Glomerular endothelial cell (primary cell): ENCODE measurements at places on chromosomes 7 and 10.

DNA sequence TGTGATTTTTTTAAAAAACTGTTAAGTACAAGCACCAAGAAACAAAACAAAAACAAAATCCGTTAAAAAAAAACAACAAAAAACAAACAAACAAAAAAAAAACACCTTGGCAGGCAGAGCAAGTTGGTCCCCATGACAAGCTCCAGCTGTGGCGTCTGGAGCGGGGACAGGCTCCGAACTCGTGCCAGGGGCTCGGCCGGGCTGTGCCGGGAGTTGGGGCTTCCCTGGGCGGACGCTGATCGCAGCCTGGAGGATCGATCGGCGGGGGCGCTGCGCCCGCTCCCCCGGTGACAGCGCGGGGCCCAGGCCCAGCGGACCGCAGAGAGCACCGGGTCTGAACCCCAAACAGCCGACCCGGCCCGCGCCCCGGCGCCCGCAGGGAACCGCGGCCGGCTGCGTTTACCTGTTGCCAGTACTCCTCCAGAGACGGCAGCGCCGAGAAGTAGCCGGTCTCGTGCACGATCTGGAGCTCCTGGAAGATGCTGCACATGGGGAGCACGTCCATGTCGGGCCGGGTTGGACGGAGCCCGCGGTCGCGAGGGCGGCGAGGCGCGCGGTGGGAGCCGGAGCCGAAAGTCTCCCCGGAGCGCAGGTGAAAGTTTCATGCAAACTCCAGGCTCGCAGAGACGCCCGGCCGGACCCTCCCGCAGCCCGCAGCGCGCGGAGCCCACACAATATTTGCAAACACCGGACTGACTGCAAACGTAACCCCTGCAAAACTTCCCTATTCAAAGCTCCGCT lies at the start of gene KLF6:
Gene KLF6, minus strand, starts transcription at position 700 of the 741 bp plus-strand sequence. Its CDS starts 195 bp downstream, at position 505.
- DNase-seq: no peak

DNA sequence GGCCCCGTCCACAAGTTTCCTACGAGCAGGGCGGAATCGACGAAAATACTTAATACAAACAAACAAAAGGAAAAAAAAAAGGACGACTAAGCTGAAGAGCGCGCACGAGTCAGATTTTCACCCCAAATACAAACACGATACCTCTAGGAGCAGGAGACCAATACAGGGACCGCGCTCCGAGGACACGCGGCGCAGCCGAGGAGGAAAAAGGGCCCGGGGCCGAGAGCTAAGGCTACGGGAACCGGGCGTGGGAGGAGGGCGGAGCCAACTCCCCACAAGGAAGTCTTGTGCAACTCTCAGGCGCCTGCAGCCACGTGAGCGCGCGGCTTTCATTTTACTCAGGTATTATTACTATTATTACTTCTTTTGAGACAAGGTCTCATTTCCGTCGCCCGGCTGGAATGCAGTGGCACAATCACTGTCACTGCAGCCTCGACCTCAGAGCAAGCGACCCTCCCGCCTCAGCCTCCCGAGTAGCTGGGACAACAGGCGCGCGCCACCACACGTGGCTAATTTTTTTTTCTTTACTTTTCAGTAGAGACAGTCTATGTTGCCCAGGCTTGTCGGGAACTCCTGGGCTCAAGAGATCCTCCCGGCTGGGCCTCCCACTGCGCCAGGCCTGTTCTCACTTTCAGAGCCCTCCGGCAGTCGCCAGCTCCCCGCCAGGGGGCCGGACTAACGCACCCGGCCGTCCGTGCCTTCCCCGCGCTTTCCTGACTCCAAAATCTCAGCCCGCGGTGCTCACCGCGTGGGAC lies 1.2 kb downstream of the HNRNPF start:
- no peak for DNase-seq

- DNase-seq: no peak
Observed at GRCh38 chr10:128625926-128626325, 499.7 kb upstream of the MKI67 start.

DNA sequence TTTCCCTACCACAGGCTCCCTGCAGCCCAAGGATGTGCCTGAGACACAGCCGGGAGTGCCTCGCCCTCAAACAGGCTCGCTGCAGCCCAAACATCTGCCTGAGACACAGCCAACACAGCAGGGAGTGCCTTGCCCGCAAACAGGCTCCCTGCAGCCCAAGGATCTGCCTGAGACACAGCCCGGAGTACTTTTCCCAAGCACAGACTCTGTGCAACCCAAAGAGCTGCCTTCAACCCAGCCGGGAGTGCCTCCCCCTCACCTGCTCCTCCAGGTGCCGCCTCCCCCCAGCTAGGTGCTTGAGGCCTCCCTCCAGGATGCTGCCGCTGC lies 42.9 kb downstream of the ANTXRL start:
- no peak for DNase-seq

DNA sequence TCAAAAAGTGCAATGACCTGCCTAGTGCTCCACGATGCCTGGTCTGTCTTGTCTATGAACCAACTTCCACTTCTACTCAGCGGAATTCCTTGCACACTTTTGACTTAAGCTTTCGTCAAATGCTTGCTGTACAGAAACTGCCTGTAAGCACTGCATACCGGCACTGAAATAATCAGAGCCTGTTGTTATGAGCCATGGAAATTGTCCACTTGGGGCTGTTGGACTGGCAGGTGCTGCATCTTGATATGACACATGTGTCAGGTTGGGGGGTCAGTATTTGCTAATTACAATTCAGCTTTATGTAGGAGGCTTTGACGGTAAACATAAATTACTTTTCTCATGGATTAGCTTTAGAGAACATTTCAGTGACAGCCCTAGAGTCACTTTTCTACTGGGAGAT lies 32.0 kb upstream of the KLF6 start:
- no peak for DNase-seq

GRCh38 chr7:120033114-120033513 lies 239.9 kb upstream of the KCND2 start:
- no peak for DNase-seq

- DNase-seq: no peak
Observed at GRCh38 chr10:80205477-80206276, at the start of gene ANXA11. Gene ANXA11 (minus strand): TSS chr10:80205537. CDS start chr10:80172861, 32,676 bp downstream.

DNA sequence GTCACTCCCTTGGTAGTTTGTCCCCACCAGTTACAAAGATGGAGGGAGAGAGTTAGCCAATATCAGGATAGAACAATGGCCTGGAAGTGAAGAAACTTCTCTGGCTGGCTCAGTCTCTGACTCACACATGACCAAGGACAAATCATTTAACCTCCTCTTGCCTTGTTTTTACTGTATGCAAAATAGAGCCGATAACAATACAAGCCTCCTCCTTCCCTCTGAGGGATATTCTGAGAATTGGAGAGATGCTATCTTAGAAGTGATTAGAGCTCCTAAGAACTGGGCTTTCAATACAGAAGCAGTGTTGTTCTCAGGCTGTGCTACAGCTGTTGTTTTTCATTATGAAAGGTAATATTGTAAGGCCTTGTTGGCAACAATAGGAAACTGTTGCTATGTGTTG lies 87.7 kb upstream of the EGR2 start:
- DNase-seq: no peak

- no peak for DNase-seq
Observed at GRCh38 chr10:119614686-119615085, 17.9 kb upstream of the TIAL1 start.

- no peak for DNase-seq
Observed at GRCh38 chr7:21106296-21106732, 319.6 kb upstream of the SP8 start.
